ENCODE measurements at places on chromosomes 16 and 17.

DNA sequence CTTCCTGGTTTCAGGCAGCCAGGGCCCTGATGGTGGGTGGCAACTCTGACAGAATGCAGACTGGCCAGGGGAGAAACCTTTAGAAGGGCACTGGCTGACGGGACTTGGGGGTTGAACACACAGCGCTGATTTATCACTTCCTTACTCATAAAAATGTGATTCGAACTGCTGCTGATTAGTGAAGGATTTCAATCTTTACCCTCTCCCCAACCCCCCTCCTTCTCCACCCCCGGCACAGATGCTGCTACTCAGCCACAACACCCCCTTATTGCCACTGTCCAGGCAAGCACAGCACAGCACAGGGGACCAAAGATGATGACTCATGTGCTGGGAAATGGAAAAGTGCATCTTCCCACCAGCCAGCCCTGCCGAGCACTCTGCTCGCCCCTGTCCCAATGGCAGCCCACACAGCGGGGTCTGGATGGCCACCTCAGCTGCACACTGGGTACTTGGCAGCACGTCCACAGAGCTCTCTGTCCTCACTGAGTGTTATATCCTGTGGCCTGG lies 70.1 kb downstream of the SMG6 start:
- no peak for DNase-seq

DNA sequence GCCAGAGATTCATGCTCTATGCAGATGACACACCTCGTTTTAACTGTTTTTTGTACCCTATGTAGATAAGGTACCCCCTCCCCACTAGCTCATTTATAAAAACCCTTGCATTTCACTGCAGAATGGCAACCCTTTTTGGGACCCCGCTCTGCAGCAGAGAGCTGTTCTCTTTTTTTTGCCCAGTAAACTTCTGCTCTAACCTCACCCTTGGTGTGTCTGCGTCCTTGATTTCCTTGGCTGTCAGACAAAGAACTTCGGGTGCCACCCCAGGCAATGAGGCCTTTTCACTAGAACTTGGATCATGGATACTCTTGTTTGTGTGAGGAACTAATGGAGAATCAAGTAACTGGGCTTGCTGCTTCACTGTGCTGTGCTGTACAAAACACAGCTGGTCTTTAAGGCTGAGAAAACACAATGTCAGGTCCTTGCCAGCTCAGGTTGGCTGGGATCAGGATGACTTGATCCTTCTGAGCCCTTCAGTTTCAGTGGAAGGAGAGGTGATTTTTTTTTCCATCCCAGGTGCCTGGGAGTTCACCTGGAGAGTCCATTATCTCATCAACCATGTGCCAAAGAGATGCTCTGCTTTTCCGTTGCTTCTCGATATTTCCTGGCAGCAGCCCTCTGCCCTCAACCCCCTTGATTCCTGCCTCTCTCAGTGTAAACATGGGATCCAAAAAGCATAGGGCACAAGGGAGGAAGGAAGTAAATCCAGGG lies 133.2 kb upstream of the FAM20A start:
- no peak for DNase-seq

DNA sequence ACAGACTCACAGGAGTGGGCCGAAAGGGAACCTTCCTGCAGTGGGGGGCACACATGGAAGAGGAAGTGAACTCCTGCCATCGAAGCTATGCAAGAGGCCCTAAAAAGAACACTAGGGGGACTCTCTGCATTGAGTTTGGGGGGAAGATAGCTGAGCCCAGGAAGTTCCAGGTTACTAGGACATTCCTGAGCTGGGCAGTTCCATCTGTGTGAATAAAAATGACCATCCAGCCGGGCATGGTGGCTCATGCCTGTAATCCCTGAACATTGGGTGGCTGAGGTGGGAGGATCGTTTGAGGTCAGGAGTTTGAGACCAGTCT lies 211.8 kb downstream of the ZNF423 start:
- DNase-seq, result no peak

DNA sequence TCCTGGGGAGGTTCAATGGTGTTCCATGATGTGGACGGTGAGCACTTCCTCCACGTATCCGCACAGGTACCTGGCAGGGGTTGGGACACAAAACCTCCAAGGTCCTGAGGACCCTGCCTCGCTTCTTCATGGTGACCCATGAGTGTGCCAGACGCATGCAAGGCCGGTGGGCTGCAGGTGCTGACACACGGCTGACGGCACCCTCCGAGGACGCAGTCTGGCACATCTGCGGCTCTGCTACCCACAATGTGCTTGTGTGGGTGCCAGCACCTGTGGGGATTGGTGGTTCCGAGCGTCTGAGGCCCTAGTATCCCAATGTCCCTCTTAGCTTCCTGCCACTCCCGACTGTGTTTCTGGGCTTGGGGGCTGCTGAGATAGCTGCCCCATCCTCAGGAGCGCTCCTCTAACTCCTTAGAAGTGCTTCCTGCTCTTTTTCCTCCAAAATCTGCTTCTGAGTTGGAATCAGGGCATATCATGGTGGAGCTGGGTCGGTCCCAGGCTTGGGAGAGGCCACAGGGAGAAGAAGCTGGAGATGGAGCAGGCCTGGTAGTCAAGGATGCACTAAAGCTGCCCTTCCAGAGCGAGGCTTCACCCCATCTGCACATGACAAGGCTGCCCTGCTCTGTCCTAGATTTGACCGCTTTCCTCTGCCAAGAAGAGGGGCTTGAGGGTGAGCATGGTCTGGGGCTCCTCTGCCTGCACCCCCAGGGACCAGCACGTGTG lies 1.6 kb downstream of the CYGB start:
- no peak for DNase-seq

- no peak for DNase-seq
Observed at GRCh38 chr17:6186998-6187397, 116.8 kb downstream of the WSCD1 start.

DNA sequence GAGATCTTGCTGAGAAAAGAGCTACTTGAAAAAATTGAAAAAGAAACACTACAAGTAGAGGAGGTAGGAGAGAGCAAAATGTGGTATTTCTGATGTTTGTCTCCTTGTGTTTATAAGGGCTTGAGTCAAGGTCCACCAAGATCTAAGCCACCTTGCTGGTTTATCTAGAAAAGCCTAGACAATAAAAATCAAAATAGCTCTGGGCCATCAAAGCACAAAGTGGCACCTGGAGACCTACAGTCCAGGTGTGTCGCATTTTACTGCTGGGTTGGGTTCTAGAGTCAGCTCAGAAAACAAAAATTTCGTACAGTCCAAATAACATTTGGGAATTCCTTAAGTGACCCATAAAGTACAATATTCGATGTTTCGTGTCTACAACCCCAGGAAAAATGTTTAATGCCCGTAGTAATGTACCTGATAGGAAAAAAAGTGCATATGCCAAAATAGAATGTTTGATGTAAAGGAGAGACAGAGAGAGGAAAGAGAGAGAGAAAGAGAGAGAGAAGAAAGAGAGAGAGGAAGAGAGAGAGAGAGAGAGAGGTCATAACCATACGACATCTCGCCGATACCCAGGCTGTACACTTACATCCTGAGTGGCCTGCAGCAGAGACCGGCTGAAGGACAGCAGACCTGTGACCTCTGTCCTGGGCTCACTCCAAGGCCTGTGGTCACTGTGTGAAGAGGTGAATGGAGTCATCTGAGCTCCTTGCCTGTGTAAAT lies 27.1 kb downstream of the PRSS54 start:
- no peak for DNase-seq

DNA sequence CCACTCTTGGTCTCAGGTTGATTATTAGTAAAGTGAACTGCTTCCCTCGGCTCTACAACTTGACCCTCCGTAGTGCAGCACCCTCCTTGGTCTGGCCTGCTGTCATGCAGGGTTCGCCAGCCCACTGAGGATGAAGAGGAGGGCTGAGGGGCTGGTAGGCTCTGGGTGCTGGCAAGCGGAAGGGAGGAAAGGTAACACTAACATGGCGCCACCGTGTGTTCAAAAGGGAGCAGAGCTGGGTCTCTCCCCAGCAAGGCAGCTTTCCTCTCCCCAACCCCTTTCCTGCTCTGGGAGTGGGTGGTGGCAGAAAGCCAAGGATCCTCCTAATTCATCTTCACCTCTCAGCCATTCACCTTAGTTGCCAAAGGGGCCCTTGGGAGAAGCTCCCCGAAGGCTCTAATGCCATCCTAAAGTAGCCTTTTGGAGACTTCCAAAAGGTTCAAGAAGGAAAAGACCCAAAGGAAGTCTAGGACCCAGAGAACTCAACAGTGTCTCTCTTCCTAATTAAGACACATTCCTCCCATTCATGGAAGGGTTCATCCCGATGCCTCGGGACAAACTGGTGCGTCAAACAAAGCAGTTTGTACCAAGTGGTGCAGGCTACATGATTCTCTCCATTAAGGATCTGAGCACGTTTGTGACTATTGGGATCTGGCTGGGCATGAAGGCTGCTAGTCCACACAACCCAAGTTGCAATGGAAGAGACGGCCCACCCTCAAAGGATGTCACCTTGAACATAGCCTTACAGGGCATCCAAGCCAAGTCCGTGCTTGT lies 90.8 kb upstream of the TOB1 start:
- peak; percentile 27 for DNase-seq

GRCh38 chr17:64240261-64240740 lies 22.8 kb downstream of the TEX2 start:
- DNase-seq, result no peak

DNA sequence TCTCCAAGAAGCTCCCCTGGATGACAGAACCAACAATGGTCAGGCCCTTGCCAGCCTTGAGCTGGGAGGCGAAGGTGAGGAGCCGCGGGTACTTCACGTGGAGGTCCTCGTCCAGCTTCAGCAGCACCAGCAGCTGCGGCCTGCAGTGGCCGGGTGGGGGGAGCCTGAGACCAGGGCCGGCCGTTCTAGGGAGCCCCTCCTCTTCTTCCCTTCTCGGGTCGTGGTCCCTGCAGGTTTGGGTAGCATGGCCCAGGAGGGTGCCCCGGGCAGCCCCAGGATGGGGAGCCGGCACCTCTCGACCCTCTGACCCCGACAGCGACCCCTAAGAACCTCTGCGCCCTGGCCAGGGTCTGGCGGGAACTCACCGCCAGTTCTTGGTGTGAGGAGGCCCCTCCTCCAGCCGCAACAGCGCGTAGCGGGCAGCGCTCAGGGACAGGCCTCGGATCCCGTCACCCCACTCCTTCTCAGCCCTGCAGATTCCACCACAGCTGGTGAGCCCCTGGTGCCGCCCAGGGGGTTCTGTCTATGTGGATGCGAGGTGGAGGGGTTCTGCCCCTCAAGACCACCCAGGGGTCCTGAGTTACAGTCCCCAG lies 3.1 kb upstream of the LCAT start:
- DNase-seq, result no peak

- no peak for DNase-seq
Observed at GRCh38 chr16:5845046-5845445, 747.5 kb upstream of the EEF2KMT start.

- DNase-seq, result no peak
Observed at GRCh38 chr16:69012906-69013305, 92.5 kb upstream of the HAS3 start.

DNA sequence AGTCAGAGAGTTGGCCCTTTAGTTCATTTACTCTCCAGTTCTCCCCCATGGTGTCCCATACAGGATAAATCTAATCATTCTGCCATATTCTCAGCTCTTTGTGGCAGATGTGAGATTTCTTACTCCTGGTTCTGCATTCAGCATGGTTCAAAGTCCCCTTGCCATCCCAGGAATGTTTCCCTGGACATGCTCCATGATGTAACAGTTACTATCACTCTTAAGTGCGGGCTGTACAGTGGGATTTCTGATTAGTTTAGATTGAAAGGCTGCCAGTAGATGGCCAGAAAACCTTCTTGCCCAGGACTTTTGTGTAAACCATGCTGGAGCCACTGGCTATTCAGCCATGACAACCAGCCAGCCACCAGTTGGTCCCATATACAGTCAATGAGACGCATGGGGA lies 10.4 kb downstream of the KRT37 start:
- no peak for DNase-seq

DNA sequence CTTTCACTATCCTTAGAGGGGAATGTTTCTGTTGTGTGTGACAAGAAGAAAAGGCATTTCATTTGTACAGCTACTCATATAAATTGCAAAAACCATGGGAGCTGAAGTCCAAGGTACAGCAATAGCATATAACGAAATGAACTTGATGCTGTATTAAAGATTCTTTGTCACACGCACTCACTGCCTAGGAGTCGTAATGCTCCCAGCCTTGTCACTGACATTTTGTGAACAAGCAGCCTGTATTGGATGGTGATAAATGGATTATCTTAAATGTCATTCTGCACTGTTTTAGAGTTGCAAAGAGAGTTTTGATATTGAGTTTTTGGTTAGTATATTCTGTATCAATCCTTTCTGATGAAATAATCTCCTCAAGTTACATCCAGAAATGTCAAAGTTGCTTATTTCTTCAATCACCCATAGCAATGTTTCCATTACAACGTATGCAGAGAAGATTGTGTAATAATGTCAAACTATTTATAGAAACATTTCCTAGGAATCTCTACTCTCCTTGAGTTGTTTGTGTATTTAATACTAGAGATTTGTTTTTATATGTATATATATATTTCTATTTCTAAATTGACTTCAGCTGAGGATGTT lies 270.6 kb downstream of the FTO start:
- no peak for DNase-seq

GRCh38 chr17:67868176-67868575 lies 42.9 kb downstream of the BPTF start:
- DNase-seq, result no peak
